Bladder microvascular endothelial cell (primary cell): ENCODE measurements at places on chromosomes 12 and 14. TPM values are rescaled to one million over a fixed set of nuclear protein-coding genes. Genes with fewer than 3 reads are reported as not detected.

NGB gene
- not detected in 2 replicates for total RNA-seq

CACNA2D4 gene
- not detected in 2 replicates for total RNA-seq

RABGGTA gene
- 16.0 and 27.5 TPM in 2 replicates for total RNA-seq

VEZT gene
- 57.3 and 118 TPM in 2 replicates for total RNA-seq

MYH6 gene
- total RNA-seq = not detected in 2 replicates

RNASE3 gene
- total RNA-seq = not detected in 2 replicates

FAR2 gene
- 20.4 and 65.9 TPM in 2 replicates for total RNA-seq

SYNDIG1L gene
- 0.06 TPM in 1 of 2 replicates, not detected in the other for total RNA-seq

SLC25A3 gene
- total RNA-seq = 431 and 507 TPM in 2 replicates

ZDHHC22 gene
- total RNA-seq = under 0.01 TPM in 1 of 2 replicates, not detected in the other

HNRNPA1 gene
- 328 and 377 TPM in 2 replicates for total RNA-seq

GLI1 gene
- not detected in 2 replicates for total RNA-seq

IFI27L2 gene
- 18.1 and 38.5 TPM in 2 replicates for total RNA-seq

CFAP73 gene
- total RNA-seq = not detected in 2 replicates

LPAR5 gene
- total RNA-seq = not detected in 2 replicates

GPRC5A gene
- total RNA-seq = 2.9 and 4.9 TPM in 2 replicates

DTX1 gene
- total RNA-seq = 0.16 and 1.2 TPM in 2 replicates
